ENCODE measurements at places on chromosomes 13 and 19. TPM values are rescaled to one million over a fixed set of nuclear protein-coding genes. Genes with fewer than 3 reads are reported as not detected.

- H3K27me3 ChIP-seq: no peaks in the 10 kb centered on the region
- H3K4me1 ChIP-seq: no peaks in the 10 kb centered on the region
- H3K4me3 ChIP-seq: no peak overlapping the region
- DNase-seq: no peak
- no peaks in the 10 kb centered on the region for H3K36me3 ChIP-seq
- H3K27ac ChIP-seq: no peak overlapping the region
Observed at GRCh38 chr13:108621462-108621861, 7.9 kb upstream of the MYO16 start.

DNA sequence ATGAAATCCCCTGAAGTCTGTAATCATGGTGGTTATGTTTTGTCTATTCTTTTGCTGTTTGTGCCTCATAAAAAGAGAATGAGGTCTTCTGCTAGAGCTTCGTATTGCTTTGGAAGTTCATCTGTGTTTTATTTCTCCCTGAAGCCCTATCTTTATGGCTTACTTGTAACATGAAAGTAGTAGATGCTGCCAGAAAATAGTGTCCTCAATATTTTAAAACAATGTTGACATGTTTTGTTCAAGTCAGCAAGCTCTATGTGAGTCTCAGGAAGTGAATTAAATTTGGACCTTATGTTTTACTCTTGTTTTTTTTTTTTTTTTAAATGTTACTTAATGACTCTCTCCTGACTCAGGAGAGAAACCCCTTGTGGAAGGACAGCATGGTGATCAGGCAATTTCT lies 130.5 kb downstream of the B3GLCT start:
- no peak overlapping the region for H3K4me3 ChIP-seq
- H3K4me1 ChIP-seq: no peaks in the 10 kb centered on the region
- H3K27me3 ChIP-seq: no peaks in the 10 kb centered on the region
- no peak overlapping the region for H3K27ac ChIP-seq
- DNase-seq: no peak

GRCh38 chr19:2123682-2124387 lies 27.1 kb downstream of the IZUMO4 start:
- no peak overlapping the region for H3K27ac ChIP-seq
- no peak for DNase-seq
- H3K4me3 ChIP-seq: no peak overlapping the region

GRCh38 chr13:41608839-41609177 lies 151.5 kb downstream of the RGCC start:
- H3K36me3 ChIP-seq: no peaks in the 10 kb centered on the region
- peak overlapping the region; percentile 6 for H3K27ac ChIP-seq
- DNase-seq: peak; percentile 28
- H3K4me3 ChIP-seq: no peak overlapping the region
- no peaks in the 10 kb centered on the region for H3K27me3 ChIP-seq

The DCLK1 gene
- 6.3 TPM for total RNA-seq

Data from fibroblast of lung (primary cell).